ENCODE measurements at places on chromosomes 13 and 19. TPM values are rescaled to one million over a fixed set of nuclear protein-coding genes. Genes with fewer than 3 reads are reported as not detected.

The GTF2F1 gene
- 56.0 TPM for total RNA-seq

The GRK1 gene
- total RNA-seq: 1.2 TPM

The ZNF552 gene
- total RNA-seq: 14.9 TPM

The UTP14C gene
- total RNA-seq: 19.1 TPM

The MYDGF gene
- total RNA-seq: 32.6 TPM

The IL11 gene
- total RNA-seq: 18.1 TPM

The ZNF135 gene
- 16.6 TPM for total RNA-seq

The ZNF541 gene
- not detected for total RNA-seq

The SLC10A2 gene
- total RNA-seq: not detected

The DOCK6 gene
- total RNA-seq: 260 TPM

The ZNF582 gene
- 7.5 TPM for total RNA-seq

The PDE4C gene
- total RNA-seq: 69.8 TPM

The CATSPERD gene
- total RNA-seq: not detected

The ZNF491 gene
- 26.0 TPM for total RNA-seq

The HOMER3 gene
- total RNA-seq: 217 TPM

The AMH gene
- total RNA-seq: 11.0 TPM

The CPT1C gene
- 133 TPM for total RNA-seq

The PBX4 gene
- total RNA-seq: 56.1 TPM

The LRRC4B gene
- total RNA-seq: 28.5 TPM

- no peak overlapping the region for H3K27ac ChIP-seq
- H3K36me3 ChIP-seq: peaks cover 37% of the 10 kb centered on the region
- no peak overlapping the region for H3K4me3 ChIP-seq
- peaks cover 5% of the 10 kb centered on the region for H3K27me3 ChIP-seq
- DNase-seq: no peak
- H3K4me1 ChIP-seq: peaks cover 5% of the 10 kb centered on the region
Measured at GRCh38 chr13:112905086-112905485, 63.9 kb upstream of the MCF2L start.

DNA sequence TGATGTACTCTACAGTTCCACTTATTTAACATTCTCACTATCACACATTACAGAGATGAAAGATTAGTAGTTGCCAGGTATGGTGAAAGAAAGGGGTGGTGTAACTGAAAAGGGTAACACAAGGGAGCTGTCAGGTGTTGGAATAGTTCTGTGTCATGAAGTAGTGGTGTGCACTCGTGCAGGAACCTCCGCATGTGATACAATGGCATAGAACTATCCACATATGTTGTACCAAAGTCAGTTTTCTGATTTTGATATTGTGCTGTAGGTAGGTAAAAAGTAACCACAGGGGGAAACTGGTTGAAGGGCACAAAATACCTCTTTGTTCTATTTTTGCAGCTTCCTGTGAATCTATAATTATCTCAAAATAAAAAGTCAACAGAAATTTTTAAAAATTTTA lies 24.4 kb upstream of the RPL21 start:
- H3K4me1 ChIP-seq: no peaks in the 10 kb centered on the region
- no peak for DNase-seq
- H3K36me3 ChIP-seq: peaks cover 2% of the 10 kb centered on the region
- H3K4me3 ChIP-seq: no peak overlapping the region

DNA sequence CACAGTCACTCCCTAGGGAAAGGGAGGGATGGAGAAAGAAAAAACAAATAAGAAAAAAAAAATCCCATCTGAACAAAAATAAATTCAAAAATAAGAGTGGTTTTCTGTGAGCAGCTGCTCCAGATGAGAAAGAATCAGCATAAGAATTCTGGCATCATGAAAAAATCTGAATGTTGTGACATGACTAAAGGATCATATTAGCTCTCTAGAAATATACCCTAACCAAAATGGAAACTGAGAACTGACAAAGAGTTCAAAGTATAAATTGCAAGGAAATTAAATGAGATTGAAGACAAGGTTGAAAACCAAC lies 579.0 kb downstream of the UQCRFS1 start:
- peaks cover 4% of the 10 kb centered on the region for H3K27me3 ChIP-seq
- H3K4me3 ChIP-seq: no peak overlapping the region
- DNase-seq: no peak
- H3K36me3 ChIP-seq: peaks cover 13% of the 10 kb centered on the region
- H3K4me1 ChIP-seq: peaks cover 4% of the 10 kb centered on the region

DNA sequence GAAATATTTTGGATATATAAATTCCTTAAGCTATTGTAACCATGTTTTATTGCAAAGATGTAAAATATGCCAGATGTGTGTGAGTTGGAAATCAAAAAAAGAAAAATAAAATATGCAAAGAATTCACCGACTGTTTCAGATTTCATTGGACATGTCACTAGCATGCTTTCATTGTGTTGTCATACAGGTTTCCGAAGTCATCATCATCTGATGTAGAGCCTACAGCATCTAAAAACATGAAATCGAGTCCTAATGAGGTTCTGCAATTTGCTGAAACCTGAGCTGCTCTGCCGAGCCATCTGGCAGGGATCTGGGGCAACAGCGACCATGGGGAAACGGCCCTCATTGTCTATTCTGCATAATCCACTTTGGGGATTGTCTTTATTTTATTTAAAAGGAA lies 196.1 kb upstream of the MAB21L1 start:
- H3K27ac ChIP-seq: peak overlapping the region; percentile 93
- peaks cover 42% of the 10 kb centered on the region for H3K4me1 ChIP-seq
- peaks cover 5% of the 10 kb centered on the region for H3K36me3 ChIP-seq

GRCh38 chr19:30969591-30969990 lies 379.6 kb downstream of the TSHZ3 start:
- DNase-seq: no peak
- H3K4me3 ChIP-seq: no peak overlapping the region
- no peaks in the 10 kb centered on the region for H3K27me3 ChIP-seq
- H3K36me3 ChIP-seq: no peaks in the 10 kb centered on the region
- H3K4me1 ChIP-seq: peaks cover 2% of the 10 kb centered on the region

DNA sequence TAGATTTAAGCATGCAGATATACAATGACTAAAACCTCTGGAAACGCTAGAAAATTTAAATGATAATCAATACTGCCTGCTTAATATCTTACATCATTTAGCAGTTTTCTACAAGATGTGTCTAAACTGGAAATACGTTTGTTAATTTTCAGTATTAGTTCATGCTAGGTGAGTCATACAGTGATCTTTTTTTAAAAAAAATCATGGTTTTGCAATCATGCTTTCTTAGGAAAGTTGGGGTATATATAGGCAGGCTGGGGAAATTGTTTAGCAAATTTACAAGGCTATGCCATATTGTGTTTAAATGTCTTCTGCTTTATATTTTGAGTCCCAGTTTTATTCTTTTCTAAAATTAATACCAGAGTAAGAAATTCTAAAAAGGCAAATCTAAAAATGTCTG lies 245.4 kb upstream of the SPRY2 start:
- H3K36me3 ChIP-seq: no peaks in the 10 kb centered on the region
- H3K4me3 ChIP-seq: no peak overlapping the region
- H3K27me3 ChIP-seq: no peaks in the 10 kb centered on the region
- H3K4me1 ChIP-seq: no peaks in the 10 kb centered on the region

- no peak overlapping the region for H3K4me3 ChIP-seq
- no peak for DNase-seq
- peaks cover 4% of the 10 kb centered on the region for H3K36me3 ChIP-seq
- H3K27me3 ChIP-seq: peaks cover 7% of the 10 kb centered on the region
Measured at GRCh38 chr19:40735013-40735771, 15.1 kb downstream of the ACTMAP start.

- no peak for DNase-seq
- no peak overlapping the region for H3K27ac ChIP-seq
- no peaks in the 10 kb centered on the region for H3K4me1 ChIP-seq
- peaks cover 8% of the 10 kb centered on the region for H3K36me3 ChIP-seq
Measured at GRCh38 chr19:35529241-35530218, 1.4 kb upstream of the SBSN start.

DNA sequence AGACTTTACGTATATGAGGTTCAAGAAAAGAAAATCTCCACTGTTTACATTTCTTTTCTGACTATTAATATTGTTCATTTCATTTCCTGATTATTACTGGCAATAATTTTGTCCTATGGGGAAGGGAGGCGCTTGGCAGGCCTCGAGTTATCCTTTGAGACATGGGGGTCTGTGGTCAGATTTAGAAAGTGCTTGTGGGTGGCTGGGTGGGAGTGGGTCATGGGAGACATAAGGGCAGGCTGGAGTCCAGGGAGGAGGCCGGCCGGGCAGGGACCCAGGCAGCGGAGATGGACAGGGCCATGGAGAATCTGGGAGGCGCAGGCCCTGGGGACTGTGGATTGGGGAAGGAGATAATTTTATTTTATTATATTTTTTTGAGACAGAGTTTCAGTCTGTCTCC lies 40.1 kb downstream of the LTBP4 start:
- H3K36me3 ChIP-seq: no peaks in the 10 kb centered on the region
- no peak for DNase-seq
- H3K27ac ChIP-seq: no peak overlapping the region
- H3K4me3 ChIP-seq: no peak overlapping the region

- peaks cover 3% of the 10 kb centered on the region for H3K27me3 ChIP-seq
- no peak for DNase-seq
- H3K27ac ChIP-seq: no peak overlapping the region
- no peaks in the 10 kb centered on the region for H3K36me3 ChIP-seq
- H3K4me1 ChIP-seq: peaks cover 19% of the 10 kb centered on the region
Measured at GRCh38 chr13:74077792-74078191, 56.4 kb downstream of the KLF12 start.

GRCh38 chr13:98622931-98623331 lies 46.0 kb upstream of the STK24 start:
- peaks cover 1% of the 10 kb centered on the region for H3K27me3 ChIP-seq
- H3K27ac ChIP-seq: no peak overlapping the region
- DNase-seq: no peak
- H3K4me3 ChIP-seq: no peak overlapping the region

- no peaks in the 10 kb centered on the region for H3K27me3 ChIP-seq
- no peaks in the 10 kb centered on the region for H3K4me1 ChIP-seq
- H3K36me3 ChIP-seq: no peaks in the 10 kb centered on the region
- DNase-seq: peak; percentile 65
Measured at GRCh38 chr19:27974082-27974513, 1238.9 kb downstream of the UQCRFS1 start.

DNA sequence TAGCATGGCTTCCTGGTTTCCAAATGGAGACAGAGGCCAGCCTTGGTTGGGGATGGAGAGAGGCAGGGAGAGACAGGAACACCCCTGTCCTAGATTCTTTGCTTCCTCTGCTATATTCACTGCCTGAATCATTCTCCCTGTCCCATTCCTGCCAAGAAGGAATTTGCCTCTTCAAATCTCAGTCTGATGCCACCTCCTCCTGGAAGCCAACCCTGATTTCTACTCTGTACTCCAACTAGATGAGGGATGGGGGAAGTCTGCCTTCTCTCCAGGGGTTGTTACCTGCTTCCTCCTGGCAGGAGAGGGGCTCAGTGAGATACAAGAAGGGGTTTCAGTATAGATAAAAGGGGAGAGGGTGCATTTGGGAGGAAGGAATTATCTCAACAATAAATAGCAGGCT lies 1.3 kb upstream of the ACTL9 start:
- no peaks in the 10 kb centered on the region for H3K36me3 ChIP-seq
- no peak overlapping the region for H3K4me3 ChIP-seq
- no peak overlapping the region for H3K27ac ChIP-seq
- DNase-seq: no peak
- peaks cover 4% of the 10 kb centered on the region for H3K27me3 ChIP-seq
- no peaks in the 10 kb centered on the region for H3K4me1 ChIP-seq

- peak; percentile 67 for DNase-seq
- H3K4me3 ChIP-seq: peak overlapping the region; percentile 30
- H3K27ac ChIP-seq: no peak overlapping the region
- peaks cover 11% of the 10 kb centered on the region for H3K27me3 ChIP-seq
Measured at GRCh38 chr19:1860042-1860775, 3.2 kb downstream of the KLF16 start.

GRCh38 chr19:19342086-19343015 lies 21.7 kb downstream of the MAU2 start:
- no peak overlapping the region for H3K4me3 ChIP-seq
- no peaks in the 10 kb centered on the region for H3K4me1 ChIP-seq
- peak; percentile 91 for DNase-seq
- peaks cover 2% of the 10 kb centered on the region for H3K27me3 ChIP-seq

DNA sequence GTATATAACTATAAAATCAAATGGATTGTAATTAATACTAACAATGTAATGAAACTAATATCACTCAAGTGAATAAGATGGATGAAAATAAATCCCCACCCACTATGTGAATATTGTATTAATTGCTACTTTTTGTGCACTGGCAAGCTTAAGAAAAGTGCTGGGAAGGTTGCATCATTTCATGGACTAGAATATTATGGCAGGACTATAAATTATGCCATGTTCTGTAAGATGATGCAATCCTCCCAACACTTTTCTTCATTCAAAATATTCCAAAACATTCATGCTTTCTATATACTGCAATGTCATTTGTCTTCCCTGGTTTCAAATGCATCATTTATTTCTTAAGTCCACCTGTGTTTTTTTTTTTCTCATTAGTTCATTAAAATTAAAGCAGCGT lies 457.6 kb upstream of the GPC6 start:
- no peak overlapping the region for H3K4me3 ChIP-seq
- no peak for DNase-seq
- no peaks in the 10 kb centered on the region for H3K36me3 ChIP-seq

DNA sequence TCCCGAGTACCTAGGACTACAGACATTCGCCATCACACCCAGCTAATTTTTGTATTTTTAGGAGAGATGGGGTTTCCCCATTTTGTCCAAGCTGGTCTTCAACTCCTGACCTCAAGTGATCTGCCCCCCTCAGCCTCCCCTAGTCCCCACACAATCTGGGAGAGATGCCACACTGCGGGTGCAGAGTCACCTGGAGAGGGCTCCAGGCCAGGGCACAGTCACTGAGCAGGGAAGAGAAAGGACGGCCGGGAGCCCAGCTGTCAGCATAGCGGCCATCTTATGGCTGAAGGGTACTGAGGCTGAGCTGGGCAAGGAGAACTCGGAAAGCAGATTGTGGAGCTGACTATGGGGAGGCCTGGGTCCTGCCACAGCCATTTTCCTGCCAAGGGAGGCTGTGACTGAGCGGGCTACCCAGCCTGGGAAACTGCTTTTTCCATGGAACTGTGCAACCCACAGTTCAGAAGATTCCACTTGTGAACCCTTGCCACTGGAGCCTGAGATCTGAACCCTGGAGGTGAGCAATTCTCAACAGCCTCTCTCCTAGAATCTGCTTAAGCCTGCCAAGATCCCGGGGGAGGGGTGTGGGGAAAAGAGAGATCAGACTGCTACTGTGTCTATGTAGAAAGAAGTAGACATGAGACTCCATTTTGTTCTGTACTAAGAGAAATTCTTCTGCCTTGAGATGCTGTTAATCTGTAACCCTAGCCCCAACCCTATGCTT lies 109.2 kb downstream of the ZNF486 start:
- no peak for DNase-seq
- no peaks in the 10 kb centered on the region for H3K27me3 ChIP-seq
- H3K27ac ChIP-seq: no peak overlapping the region

- DNase-seq: no peak
- peaks cover 6% of the 10 kb centered on the region for H3K36me3 ChIP-seq
- H3K4me1 ChIP-seq: peaks cover 18% of the 10 kb centered on the region
- no peak overlapping the region for H3K27ac ChIP-seq
- no peak overlapping the region for H3K4me3 ChIP-seq
Measured at GRCh38 chr19:48405850-48406249, 12.4 kb downstream of the GRIN2D start.

Measured in glutamatergic neuron (in vitro differentiated cells).